ENCODE measurements at places on chromosomes 6 and 20.

DNA sequence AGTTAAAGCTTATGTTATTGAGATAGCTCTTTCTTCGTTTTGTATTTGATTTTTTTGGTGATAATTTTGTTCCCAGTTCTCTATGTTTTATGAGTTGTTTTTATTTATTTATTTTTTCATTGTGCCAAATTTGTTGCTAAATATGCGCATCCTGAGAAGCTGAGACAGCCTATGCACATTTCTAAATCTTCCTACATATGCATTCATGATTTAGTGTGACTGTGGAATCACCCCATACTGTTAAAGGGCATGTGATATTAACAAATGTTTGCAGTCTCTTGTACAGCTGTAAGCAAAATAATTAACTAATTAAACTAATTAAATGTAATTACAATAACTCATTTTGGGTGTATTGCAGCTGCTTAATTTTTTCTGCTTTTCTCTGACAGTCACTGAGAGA, 10.4 kb downstream of the TFAP2B start:
- H3K4me1 ChIP-seq = no peaks in the 10 kb centered on the region
- no peak for DNase-seq
- no peaks in the 10 kb centered on the region for H3K36me3 ChIP-seq
- no peaks in the 10 kb centered on the region for H3K27me3 ChIP-seq
- H3K4me3 ChIP-seq = no peak overlapping the region
- H3K27ac ChIP-seq = no peak overlapping the region

- H3K36me3 ChIP-seq = no peaks in the 10 kb centered on the region
- no peak overlapping the region for H3K4me3 ChIP-seq
- H3K4me1 ChIP-seq = no peaks in the 10 kb centered on the region
- DNase-seq = no peak
- H3K27ac ChIP-seq = no peak overlapping the region
- no peaks in the 10 kb centered on the region for H3K27me3 ChIP-seq
Measured at GRCh38 chr20:61117725-61118124, 134.3 kb upstream of the CDH4 start.

DNA sequence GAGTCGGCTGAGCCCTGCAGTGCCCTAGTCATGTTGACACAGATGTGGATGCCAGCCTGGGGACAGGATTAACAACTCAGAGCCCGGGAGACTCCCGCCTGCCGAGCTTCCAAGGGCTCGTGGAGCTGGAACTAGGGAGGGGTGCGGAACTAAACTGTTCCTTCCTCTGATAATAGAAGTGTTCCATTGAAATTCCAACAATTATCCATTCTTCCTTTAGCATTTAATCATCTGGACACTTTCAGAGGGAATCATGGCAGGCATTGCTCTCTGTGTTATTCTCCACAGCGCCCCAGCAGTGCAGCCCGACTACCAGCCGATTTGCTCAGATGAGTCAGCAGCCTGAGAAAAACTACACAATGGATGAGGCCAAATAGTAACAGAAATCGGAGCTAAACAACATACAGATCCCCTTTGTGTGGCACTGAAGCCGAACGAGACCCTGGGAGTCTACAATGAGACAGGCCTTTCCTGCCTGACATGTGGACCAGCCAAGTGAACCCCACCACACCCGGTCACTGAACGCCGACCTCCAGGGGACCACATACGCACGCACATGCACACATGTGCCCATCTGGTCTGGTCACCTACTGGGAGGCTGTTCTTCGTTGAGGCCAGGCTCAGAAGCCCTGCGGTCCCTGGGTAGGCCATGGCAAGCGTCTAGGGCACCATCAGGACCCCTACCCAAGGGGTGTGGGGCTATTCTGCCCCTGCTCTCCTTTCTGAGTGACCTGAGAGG, 238.4 kb upstream of the AFDN start:
- no peaks in the 10 kb centered on the region for H3K27me3 ChIP-seq
- no peaks in the 10 kb centered on the region for H3K36me3 ChIP-seq
- H3K27ac ChIP-seq = no peak overlapping the region
- DNase-seq = no peak

DNA sequence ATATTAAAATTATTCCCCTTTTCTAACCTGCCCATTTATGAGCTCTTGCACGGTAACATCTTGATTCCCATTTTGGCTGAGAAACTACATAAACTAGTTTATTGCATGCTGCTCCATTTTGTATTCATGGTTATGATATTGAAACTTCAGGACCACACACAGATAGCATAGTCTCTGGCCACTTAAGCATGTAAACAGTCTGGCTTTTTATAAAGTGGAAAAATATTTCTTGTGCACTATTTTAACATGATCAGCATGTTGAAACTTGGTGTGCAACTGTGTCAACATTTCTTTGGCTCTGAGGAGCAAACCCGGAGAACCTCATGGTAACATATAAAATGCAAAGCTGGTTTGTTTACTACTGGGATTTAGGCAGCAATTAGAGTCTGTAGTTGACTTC, 70.7 kb downstream of the SLX4IP start:
- no peaks in the 10 kb centered on the region for H3K36me3 ChIP-seq
- DNase-seq = no peak
- H3K4me3 ChIP-seq = no peak overlapping the region
- H3K4me1 ChIP-seq = peaks cover 26% of the 10 kb centered on the region

GRCh38 chr6:153129873-153130514, 1.1 kb downstream of the RGS17 start:
- H3K4me1 ChIP-seq = no peaks in the 10 kb centered on the region
- H3K4me3 ChIP-seq = peak overlapping the region; percentile 56
- H3K27ac ChIP-seq = no peak overlapping the region
- DNase-seq = no peak

GRCh38 chr6:14278446-14278845, 160.9 kb downstream of the CD83 start:
- no peak overlapping the region for H3K27ac ChIP-seq
- peaks cover 16% of the 10 kb centered on the region for H3K4me1 ChIP-seq
- no peaks in the 10 kb centered on the region for H3K36me3 ChIP-seq
- no peak overlapping the region for H3K4me3 ChIP-seq

- no peak overlapping the region for H3K27ac ChIP-seq
- no peaks in the 10 kb centered on the region for H3K27me3 ChIP-seq
- no peak for DNase-seq
- H3K4me3 ChIP-seq = no peak overlapping the region
Measured at GRCh38 chr6:5582762-5583161, 321.4 kb downstream of the FARS2 start.

GRCh38 chr6:89944826-89945407, 50.6 kb downstream of the GJA10 start:
- H3K4me3 ChIP-seq = no peak overlapping the region
- H3K36me3 ChIP-seq = no peaks in the 10 kb centered on the region
- peaks cover 4% of the 10 kb centered on the region for H3K4me1 ChIP-seq

DNA sequence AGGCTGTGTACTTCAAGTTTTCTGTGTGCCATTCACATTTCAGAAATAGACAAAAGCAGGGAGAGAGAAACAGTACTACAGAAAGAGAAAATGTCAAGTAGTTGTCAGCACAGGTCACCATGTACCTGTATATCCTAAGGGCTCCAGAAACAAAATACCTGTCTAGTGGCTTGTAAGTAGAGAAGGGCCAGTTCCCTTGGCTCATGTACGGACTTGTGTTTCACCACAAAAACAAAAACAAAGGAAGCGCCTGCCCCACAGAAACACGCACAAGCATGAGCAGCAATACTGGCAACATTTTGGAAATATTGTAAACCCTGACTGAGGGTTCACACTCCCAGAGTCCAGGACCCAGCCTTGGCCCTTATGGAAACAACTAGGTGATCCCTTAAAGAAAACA, 44.3 kb downstream of the CNKSR3 start:
- H3K27me3 ChIP-seq = no peaks in the 10 kb centered on the region
- no peak for DNase-seq
- H3K36me3 ChIP-seq = no peaks in the 10 kb centered on the region

- no peaks in the 10 kb centered on the region for H3K27me3 ChIP-seq
- peak; percentile 74 for DNase-seq
- no peak overlapping the region for H3K4me3 ChIP-seq
Measured at GRCh38 chr20:38057351-38057972, 23.9 kb downstream of the RPRD1B start.
